ENCODE measurements at places on chromosomes 1 and 21. TPM values are rescaled to one million over a fixed set of nuclear protein-coding genes. Genes with fewer than 3 reads are reported as not detected.

- DNase-seq = peak; percentile 55
Measured at GRCh38 chr1:85334962-85335361, 58.5 kb upstream of the BCL10 start.

DNA sequence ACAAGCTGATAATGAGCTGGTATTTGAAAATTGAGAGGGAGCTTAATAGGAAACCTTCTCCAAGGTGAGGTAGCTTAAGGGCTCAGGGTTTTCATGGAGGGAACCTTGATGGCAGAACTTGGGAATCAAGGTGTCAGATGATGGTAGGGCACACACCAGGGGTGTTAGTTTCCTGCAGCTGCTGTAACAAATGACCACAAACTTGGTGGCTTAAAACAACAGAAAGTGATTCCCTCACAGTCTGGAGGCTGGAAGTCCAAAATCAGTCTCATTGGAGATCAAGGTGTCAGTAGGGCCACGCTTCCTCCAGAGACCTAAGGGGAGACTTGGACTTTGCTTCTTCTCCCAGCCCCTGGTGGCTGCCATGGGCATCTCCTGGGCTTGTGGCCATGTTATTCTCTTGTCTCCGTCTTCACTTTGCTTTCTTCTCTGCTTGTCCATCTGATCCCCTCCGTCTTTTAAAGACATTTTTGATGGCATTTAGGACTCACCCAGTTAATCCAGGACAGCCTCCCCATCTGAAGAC, 45.5 kb downstream of the HUNK start:
- no peak for DNase-seq

DNA sequence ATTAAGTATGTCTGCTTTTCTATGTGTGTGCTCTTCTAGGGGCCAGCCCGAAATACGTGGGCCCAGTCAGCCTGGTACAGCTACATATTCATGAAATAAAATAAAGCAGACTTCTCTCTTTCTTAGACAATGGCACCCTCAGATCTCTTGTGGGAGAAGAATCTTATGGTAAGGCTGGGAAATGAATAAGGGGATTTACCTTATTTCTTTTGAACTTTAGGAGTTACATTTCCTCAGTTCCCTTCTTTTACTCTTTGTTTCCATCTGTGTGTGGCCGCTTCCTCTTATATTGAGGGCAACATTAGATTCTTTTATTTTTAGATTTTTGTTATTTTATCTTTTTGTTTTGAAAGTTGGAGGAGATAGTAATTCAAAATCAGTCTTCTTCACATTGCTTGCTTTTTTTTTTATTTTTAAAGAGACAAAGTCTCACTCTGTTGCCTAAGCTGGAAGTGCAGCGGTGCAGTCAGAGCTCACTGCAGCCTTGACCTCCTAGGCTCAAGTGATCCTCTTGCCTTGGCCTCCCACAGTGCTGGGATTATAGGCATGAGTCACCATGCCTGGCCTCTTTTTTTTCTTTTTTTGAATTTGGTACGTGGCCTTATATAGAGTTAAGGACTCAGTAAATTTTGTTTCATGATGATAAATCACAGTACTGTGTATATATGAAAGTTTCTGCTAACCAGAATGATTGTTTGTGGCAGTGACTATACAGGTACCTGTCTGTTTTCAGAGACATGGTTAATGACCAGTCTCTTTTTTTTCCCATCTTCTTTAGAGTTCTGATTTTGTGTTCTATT, 9.1 kb downstream of the LAMC1 start:
- peak; percentile 42 for DNase-seq

DNA sequence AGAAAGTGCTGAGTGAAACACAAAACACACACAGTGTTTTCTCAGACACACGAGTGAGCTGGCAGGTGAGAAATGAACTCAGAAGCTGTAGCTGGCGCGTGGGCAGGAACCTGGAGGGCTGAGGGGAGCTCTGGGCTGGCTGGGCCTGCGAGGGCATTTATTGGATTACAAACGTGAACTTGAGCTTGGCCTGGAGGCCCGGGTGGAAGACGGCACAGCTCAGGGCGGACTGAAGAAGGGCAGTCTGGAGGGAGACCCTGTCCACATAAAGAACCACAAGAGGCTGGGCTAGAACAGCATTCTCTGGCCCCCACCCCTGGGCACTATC, 52.1 kb upstream of the ADARB1 start:
- DNase-seq = no peak

- peak; percentile 49 for DNase-seq
Measured at GRCh38 chr1:222928212-222928611, 113.4 kb downstream of the DISP1 start.

DNA sequence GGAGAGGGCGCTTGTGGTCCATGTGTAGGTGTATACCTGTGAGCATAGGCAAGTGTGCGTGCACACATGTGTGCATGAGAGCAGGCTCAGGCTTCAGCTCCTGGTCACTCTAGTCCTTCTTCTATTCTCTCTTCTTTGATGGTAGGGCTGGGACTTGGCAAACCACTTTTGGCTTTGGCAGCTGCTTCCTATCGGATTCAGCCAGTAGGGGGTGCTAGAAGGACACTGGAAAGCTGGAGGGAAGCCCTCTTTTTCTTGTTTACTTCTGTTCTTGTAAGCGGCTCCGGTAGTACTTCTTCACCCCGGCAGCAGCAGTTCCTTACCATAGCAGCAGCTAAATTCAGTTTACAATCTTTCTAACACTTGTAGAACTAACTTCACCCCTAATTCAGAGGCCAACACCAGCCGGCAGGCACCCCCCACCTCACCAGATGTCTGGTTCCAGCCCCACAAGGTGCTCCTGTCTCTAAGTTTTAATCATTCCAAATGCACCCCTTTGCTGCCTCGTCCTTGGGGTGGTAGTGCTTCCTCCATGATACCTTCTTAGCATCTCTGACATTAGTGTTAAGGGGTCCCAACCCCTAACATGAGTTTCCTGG, 25.1 kb downstream of the NENF start:
- DNase-seq = peak; percentile 41

- peak; percentile 86 for DNase-seq
Measured at GRCh38 chr1:178542554-178543289, 29.8 kb downstream of the TEX35 start.

Gene LCE2B
- total RNA-seq = not detected

Gene CFAP74
- not detected for total RNA-seq

DNA sequence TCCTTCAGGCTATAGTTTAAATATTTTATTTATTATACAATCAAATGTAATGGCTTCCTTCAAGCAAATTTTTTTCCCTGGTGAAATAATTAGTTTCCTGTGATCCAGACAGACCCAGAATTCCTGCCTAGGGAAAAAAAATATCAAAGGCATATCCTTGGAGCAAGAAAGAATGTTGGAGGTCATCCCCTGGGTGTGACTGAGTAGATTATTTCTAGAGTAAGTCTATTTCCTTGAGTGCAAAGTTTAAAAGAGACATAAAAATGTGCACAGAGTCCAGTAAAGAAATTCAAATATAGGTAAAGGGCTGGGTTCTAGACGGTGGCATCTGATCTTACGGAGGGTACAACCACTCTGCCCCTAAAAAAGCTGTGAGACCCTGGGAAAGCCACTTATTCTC, 32.2 kb upstream of the SAMD13 start:
- no peak for DNase-seq

Gene SV2A
- total RNA-seq = 19.4 TPM

Measured in fibroblast of villous mesenchyme (primary cell).